ENCODE measurements at places on chromosomes 12 and 14.

- DNase-seq = no peak
Observed at GRCh38 chr14:80055226-80055625, 156.1 kb downstream of the DIO2 start.

- DNase-seq = no peak
Observed at GRCh38 chr14:102776761-102777710, at the start of gene TRAF3. Gene TRAF3 (plus strand): TSS chr14:102777449. CDS start chr14:102870202, 92,753 bp downstream.

DNA sequence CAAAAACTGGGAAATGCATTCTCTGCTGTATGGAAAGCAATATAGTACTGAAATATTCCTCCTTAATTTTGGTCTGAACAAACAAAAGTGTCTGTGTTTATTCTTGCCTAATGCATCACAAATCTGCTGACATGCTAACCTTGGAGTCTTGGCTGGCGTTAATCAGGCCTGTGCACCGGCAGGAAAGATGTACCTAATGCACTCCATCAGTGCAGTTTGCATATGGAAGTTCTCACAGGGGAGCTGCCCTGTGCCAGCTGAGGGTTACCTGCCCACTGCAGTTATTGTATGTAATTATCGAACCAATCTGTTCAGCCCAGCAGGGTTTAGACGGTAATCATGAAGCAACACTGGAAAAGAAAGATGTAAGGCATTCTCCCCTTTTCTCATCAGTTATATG is 76.9 kb downstream of the VRK1 start:
- DNase-seq = no peak

DNA sequence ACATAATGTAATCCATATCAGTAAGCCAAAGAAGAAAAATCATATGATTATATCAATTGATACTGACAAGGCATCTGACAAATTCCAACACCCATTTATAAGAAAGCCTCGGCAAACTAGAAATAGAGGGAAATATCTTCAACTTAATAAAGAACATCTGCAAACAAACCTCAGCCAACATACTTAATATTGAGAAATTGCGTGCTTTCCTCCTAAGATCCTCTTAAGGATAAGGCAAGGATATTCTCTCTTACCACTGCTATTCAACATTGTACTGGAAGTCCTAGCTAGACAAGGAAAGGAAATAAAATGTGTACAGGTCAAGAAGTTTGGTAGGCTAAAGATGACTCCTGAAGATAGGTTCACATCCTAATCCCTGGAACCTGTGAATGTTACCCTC is 115.9 kb downstream of the DERA start:
- no peak for DNase-seq

- no peak for DNase-seq
Observed at GRCh38 chr12:127489061-127489460, 777.9 kb upstream of the TMEM132C start.

GRCh38 chr14:98950353-98950895 is 321.6 kb downstream of the BCL11B start:
- DNase-seq = no peak

GRCh38 chr12:27555925-27556778 is 32.1 kb downstream of the PPFIBP1 start:
- no peak for DNase-seq

- DNase-seq = peak; percentile 10
Observed at GRCh38 chr14:63493246-63493645, 49.9 kb downstream of the PPP2R5E start.

DNA sequence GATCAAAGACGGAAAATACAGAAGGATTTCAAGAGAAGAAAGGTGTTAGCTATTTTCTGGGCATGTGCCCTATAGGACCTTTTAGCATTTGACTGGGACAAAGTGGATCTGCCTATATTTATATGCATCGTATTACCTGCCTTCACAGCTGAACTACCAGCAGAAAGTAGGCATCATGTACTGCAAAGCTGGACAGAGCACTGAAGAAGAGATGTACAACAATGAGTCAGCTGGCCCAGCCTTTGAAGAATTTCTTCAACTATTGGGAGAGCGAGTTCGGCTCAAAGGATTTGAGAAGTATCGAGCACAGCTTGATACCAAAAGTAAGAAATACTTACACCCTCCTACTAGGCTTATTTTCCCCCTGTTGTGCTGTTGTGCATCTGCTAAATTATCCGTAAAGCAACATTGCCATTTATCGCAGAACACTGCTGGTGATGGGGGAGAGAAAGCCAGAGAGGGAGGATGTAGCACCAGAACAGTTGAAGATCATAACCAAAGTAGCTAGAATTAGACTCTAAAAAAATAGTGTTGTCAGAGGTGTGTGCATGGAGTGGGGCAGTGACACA is 282.0 kb upstream of the RGS6 start:
- no peak for DNase-seq

GRCh38 chr12:93426412-93426805 is 15.3 kb downstream of the UBE2N start:
- no peak for DNase-seq

DNA sequence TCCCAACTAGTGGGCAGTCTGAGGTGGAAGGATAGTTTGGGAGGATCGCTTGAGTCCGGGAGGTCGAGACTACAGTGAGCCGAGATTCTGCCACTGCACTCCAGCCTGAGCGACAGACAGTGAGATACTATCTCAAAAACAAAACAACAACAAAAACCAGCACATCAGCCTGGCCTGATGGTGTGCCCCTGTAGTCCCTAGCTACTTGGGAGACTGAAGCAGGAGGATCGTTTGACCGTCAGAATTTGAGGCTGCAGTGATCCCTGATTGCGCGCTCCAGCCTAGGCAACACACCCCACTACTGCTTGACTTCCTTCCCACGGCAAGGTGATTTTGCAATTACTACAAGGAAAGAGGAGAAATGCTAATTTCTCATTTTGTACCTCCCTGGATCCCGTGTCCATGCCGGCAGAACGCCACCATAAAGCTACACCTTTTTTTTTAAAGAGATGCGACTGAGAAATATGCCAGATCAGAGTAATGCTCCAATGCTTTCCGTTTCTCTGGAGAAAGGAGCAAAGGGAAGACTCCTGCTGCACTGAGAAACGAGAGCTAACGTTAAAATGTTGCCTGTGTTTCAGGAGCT is 672 bp upstream of the SCFD1 start:
- DNase-seq = no peak

DNA sequence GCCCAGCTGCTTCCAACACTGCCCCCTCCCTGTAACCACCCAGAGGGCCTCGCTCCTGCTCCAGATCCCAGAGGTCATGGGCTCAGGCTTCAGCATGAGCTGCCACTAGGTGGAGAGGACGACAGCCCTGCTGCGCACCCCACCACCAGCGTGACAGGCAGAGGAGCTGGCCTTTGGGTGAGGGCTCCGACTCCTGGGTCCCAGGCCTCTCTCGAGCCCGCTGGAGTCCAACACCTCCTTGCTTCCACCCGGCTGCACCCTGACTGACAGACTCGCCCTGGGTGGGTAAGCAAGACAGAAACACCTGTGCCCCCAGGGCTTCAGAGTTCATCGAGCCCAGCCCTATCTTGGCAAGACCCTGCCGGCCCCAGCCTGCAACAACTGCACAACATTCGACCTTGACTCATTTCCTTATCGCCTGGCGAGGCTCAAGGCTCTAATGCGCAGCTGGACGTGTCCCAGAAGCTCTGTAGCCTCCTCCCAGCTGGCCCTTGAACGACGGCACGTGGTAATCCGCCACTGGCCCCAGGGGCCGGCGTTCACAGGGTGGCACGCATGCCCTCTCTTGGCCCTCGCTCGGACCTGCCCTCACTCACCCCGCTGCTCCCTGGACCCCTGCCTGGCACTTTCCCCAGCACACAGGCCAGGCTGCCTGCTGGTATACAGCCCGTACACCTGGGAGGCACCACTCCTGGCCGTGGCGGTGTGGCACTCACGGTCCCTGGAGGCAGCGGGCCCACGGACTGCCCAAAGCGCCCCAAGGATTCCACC is 28.0 kb downstream of the VPS37B start:
- no peak for DNase-seq

DNA sequence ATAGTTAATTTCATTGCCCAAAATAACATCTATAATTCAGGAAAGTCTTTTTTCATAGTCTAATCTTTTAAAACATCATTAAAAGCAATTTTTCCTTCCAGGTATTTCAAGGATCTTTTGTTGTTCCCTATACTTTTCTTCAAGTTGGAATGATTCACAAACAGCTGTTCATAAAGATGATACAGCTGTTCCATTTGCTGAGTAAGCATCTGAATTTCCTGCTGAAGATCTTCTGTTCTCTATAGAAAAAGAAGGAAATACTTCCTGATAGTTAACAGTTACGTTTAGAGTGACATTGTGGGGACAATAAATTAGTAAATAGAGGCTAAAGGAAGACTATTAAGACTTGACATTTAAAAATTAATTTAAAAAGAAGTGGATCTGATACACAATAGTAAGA is 30.3 kb upstream of the ESR2 start:
- no peak for DNase-seq

DNA sequence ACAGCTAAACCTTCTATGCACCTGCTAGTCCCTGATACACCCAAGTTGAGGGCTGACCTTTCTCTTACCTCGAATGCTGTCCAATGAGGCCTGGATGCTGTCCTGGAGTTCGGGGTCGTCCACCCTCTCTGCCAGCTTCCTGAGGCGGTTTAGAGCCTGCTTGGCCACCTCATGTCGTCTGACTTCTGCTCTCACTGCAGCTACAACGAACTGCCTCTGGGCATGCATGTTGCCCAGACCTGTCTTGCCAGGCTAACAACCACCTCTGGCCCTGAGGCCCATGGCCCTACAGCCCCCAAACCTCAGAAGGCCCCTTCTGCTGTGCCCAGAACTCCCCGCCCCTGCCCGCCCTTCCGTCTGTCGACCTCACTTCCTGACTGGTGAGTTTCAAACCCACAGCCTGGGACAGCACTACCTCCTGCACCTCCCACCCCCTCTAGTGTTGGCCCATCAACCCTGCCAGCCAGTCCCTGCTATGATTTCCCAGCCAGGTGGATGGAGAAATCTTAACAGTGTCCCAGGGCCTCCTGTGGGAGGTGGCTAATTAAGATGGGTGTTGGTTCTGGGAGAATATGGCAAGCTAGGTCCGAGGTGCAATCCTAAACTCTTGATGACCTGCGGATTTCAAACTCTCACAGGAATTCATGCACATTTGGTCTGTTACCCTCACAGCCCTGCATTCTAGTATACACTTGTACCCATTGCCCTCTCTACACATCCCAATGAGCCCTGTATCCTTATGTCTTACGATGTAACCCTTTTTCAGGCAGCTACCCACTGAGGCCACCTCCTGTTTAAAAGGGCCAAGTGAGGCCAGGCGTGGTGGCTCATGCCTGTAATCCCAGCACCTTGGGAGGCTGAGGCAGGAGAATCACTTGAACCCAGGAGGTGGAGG is 2.7 kb upstream of the TSPAN31 start:
- DNase-seq = peak; percentile 81

All from HCT116 (cell line).